NCI-H2107 (cell line): ENCODE measurements at places on chromosomes 13 and 19.

GRCh38 chr19:47280183-47280797 lies 5.6 kb downstream of the INAFM1 start:
- DNase-seq = no peak

- no peak for DNase-seq
Measured at GRCh38 chr13:65907666-65908525, 1322.2 kb downstream of the PCDH9 start.

DNA sequence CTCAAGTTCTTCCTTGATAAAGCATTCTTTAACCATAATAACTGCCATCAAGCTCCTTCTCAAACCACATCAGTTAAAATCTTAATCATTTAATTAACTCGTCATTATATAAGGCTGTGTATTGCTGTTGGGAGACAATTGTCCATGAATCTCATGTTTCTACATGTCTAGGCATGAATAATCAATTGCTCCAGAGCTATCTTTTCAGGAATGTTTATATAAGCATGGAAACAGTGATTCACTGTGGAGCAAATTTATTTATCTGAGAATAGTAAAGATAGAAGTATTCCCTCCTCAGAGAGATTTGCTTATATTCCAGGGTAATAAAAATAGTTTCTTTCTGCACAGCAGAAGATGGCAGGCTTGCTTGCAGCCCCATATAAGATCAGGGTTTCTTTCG lies 71.1 kb downstream of the CBY2 start:
- DNase-seq = no peak

GRCh38 chr19:17148130-17148529 lies 67.0 kb upstream of the USE1 start:
- DNase-seq = no peak

DNA sequence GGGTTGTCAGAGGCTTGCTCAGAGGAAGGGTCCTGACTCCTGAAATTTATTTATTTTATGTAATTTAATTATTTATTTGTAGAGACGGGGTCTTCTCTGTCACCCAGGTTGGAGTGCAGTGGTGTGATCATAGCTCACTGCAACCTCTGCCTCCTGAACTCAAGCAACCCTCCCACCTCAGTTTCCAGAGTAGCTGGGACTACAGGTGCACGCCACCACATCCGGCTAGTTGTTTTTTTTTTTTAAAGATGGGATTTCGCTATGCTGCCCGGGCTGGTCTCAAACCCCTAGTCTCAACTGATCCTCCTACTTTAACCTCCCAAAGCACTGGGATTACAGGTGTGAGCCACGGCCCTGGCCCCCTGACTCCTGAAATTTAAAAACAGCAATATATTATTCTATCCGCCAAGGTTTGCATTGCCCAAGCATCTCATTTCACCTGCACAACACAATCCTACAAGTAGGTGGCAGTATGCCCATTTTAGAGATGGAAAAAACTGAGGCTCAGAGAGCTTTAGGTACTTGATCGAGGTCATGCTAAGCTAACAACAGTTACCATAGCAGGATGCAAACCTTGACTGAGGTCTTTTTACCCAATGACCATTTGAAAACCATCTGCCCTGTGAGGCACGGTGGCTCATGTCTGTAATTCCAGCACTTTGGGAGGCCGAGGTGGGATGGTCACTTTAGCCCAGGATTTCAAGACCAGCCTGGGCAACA lies 18.1 kb downstream of the ARHGEF18 start:
- no peak for DNase-seq

DNA sequence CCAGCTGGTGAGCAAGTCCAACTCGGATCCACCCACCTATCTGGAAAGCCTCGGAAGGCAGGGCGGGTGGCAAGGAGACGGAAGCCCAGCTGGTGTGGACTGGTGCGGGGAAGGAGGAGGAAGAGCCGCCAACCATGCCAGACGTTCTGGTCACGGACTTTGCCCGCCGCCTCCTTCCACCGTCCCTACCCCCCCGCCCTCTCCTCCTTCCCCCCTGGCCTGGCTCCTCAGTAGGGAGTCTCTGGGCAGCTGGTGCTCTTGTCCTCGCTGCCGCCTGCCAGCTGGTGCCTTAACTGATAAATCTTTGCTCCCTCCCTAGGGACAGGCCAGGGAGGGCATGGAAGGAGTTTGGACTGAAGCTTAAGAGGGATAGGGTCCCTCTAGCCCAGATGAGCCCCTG lies 4.8 kb downstream of the SYNGR4 start:
- DNase-seq = peak; percentile 32

GRCh38 chr19:8655340-8655709 lies 24.9 kb downstream of the NFILZ start:
- peak; percentile 27 for DNase-seq

DNA sequence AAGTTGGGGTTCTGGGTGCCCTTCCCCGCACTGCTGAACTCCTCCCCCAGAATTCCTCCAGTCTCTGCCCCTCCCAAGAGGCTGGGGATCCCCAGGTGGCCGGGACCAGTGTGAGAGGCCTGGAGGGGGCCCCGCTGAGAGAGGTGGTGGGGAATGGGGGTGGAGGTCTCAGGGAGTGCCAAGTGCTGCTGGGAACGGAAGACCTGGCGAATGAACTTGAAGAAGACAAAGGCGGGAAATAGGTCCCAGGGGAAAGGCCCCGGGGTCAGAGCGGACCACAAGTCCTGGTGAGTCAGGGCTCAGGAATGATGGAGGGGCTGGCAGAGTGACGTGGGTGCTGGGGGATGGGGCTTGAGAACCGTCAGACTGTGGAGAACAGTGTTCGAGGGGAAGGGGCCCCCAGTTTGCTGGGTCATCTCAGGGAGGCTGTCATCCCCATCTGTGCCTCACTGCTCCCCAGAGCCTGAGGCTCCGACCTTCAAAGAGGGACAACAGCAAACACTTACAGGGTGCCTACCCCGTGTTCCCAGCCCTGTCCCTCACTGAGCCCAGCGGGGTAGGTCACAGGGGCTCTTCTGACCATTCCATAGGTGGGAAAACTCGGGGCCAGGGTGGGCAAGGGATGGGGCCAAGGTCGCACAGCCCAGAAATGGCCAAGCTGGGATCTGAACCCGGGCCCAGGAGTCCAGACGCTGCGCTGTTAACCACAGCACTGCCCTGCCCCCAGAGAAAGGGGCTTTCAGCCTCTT lies 16.0 kb upstream of the SEMA6B start:
- no peak for DNase-seq

DNA sequence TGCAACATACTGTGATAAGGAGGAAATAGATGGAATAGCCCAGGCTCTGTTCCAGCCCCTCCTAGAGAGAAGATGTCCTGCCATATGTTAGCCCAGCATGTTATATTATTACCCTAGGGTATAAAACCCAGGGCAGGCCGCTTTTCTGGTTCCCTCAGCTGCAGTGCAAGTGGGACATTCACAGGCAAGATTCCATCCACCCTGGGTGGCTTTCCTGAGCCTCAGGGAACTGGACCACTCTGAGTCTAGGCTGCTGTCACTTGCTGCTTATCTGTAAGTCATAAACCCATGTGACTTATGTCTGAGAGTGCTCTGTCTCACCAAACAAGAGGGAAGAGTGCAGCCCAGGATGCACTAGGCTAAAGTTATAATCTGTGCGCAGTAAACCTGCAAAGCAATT lies 413.2 kb downstream of the MZT1 start:
- DNase-seq = no peak

GRCh38 chr13:98474761-98475160 lies 102.1 kb downstream of the STK24 start:
- DNase-seq = no peak

DNA sequence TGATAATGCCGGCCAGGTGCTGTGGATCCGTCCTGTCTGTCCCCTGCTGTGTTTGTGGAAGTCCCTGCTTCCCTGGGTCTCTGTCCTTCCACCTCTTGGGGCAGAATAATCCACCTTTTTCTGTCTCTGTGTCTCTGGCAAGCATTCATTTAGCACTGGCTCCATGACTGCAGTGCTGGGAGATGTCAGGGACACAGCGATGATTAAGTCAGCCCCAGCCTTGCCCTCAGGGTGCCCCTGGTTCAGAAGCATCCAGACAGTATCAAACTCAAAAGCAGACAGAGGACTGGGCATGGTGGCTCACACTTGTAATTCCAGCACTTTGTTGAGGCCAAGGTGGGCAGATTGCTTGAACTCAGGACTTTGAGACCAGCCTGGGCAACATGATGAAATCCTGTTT lies 1.5 kb downstream of the HIPK4 start:
- no peak for DNase-seq

GRCh38 chr13:62250501-62251201 lies 835.0 kb upstream of the PCDH20 start:
- DNase-seq = no peak

DNA sequence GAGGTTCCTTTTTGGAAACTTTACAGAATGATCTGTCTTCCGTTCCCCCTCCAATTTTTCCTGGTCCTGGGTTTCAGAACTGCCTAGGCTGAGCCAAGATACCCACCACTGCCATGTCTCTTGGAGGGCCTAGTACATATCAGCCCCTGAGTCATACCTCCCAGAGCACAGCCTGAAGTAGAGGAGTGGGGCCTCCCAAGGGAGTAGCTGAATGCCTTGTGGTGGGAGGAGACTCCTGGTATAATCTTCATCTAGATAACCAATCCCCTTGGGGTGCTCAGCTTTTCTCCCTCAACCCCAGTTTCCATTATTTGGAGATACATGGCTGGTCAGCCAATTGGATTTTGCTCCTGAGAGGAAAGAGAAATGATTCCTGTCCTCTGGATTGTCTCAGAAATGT lies 30.3 kb downstream of the ZNF763 start:
- DNase-seq = no peak

DNA sequence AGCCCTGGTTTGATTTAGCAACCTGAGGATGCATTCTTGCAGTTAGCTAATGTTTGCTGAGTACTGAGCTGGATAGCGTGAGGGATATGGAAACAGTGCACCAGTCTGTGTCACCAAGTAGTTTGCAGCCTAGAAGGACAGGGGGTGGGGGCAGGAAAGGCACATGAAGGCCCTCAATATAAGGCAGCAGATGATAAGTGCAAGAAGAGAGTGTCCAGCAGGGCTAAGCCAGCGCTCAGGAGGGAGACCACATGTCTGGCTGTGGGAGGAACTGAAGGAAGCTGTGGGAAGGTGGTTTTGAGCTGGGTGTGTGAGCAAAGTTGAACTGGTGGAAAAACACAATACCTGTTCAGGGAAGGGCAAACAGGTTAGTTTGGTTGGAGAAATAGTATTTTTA lies 1.7 kb downstream of the CXCL17 start:
- no peak for DNase-seq

GRCh38 chr19:48085076-48085475 lies 25.5 kb downstream of the PLA2G4C start:
- no peak for DNase-seq

- DNase-seq = no peak
Measured at GRCh38 chr13:113791761-113792160, 32.7 kb downstream of the TMEM255B start.

DNA sequence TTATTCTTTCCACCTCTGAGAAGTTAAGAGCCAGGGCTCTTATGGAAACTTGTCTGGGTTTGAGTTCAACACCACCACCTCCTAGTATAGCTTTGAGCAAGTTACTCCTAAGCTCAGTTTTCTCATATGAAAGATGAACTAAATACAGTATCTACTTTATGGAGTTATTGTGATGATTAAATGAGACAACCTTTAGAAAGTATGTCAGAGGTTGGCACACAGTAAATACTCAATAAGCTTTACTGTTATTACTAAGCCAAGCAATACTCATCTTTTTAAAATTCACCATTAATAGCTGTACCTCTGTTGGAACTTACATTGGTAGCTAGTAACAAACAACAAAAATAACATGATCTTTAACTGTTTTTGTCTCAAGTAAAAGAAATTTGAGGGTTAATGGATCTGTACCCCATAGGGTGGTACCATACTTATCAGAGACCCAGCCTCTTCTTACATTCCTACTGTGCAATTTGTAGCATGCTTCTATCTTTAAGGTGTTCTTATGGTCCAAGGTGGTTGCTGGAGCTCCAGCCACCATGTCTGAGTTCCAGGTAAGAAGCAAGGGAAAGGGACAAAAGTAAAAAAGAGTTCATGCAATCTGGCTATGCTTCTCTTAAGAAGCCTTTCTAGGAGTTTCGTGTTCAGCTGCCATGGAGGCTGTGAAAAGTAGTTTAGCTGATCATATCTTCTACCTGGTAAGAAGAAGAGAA lies 24.1 kb upstream of the NDFIP2 start:
- no peak for DNase-seq

GRCh38 chr13:50255639-50256038 lies 240.4 kb downstream of the KCNRG start:
- DNase-seq = no peak

DNA sequence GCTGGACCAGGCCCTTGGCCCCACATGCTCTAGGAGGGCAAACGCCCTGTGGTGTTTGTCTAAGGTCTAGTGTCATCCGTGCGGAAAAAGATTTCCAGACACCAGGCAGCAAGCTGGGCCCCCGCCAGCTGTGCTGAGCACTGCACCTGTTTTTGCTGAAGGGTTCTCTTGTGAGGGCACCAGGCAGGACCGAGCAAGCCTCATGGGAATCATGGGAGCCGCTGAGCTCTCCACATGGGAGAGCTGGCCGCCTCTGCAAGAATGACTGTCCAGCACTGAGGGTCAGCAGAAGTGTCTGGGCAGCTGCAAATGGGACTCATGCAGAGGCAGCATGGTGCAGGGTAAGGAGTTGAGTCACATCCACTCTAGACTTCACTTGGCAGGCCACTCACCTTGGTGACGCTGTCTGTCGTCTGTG lies 12.0 kb downstream of the B3GNT8 start:
- peak; percentile 37 for DNase-seq

GRCh38 chr13:102251817-102252216 lies 150.0 kb downstream of the FGF14 start:
- no peak for DNase-seq

DNA sequence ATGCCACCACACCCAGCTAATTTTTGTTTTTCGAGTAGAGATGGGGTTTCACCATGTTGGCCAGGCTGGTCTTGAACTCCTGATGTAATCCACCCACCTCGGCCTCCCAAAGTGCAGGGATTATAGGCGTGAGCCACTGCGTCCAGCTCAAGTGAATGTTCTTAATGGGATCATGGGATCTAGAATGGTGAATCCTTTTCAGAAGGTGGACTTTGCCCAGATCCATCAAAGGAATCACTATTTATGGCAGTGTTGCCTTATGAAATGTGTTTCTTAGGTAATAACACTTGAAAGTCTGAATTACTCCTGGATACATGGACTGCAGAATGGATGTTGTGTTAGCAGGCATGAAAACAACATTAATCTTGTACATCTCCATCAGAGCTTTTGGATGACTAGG lies 20.3 kb downstream of the ARHGAP35 start:
- DNase-seq = no peak

DNA sequence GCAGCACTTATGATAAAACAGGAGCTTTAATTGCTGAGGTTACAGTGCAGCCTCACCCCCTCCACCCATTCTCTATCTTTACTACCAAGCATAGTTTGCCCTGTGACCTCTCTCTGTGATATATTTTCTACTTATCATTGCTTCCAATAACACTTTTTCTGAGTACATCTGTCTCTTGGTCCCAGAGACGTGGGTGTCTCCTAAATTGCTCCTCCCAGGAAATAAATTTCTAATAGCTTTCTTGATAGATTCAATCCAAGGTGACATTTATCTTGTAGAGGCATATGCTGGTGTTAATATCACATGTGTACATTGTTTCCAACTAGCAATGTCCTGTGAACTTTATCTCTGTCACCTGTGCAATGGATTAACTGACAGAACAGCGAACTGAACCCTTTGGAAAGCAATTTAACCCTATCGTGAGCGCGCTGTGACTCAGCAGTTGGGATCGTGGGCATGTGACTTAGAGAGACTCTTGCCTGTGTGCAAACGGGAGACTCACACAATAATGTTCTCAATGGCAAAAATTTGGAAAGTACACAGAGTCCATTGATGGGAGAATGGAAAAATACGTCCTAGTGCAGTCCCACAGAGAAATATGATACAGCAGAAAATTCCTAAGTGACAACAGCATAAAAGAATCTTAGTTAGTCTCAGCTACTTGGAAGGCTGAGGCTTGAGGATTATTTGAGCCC lies 7.0 kb upstream of the MAP2K2 start:
- no peak for DNase-seq

- DNase-seq = no peak
Measured at GRCh38 chr13:97659602-97660001, 225.6 kb downstream of the RAP2A start.
